Iris pigment epithelial cell (primary cell): ENCODE measurements at places on chromosomes 1 and 21.
A peak's percentile ranks its signal among the peaks of the same experiment; 100 is the strongest.

GRCh38 chr1:151399324-151400171 lies at the start of gene PSMB4:
Gene PSMB4 (plus strand): TSS chr1:151399573. CDS start chr1:151399588, 15 bp downstream.
- peak; percentile 96 for DNase-seq

DNA sequence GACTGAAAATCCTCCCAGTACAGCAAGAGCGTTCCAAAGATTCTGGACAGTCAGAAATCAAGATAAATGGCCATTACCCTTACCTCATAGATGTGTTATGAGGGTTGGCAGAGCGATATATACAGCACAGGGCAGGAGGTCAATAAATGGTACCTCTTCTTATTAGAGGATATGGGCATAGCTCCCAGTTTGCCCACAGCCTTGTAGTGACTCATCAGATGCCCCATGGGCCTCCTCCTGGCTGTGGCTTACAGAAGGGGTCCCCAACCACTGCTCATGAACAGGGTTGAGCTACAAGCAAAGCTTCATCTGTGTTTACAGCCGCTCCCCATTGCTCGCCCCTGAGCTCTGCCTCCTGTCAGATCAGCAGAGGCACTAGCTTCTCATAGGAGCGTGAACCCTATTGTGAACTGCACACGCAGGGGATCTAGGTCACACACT lies 7.3 kb upstream of the IFNGR2 start:
- no peak for DNase-seq

DNA sequence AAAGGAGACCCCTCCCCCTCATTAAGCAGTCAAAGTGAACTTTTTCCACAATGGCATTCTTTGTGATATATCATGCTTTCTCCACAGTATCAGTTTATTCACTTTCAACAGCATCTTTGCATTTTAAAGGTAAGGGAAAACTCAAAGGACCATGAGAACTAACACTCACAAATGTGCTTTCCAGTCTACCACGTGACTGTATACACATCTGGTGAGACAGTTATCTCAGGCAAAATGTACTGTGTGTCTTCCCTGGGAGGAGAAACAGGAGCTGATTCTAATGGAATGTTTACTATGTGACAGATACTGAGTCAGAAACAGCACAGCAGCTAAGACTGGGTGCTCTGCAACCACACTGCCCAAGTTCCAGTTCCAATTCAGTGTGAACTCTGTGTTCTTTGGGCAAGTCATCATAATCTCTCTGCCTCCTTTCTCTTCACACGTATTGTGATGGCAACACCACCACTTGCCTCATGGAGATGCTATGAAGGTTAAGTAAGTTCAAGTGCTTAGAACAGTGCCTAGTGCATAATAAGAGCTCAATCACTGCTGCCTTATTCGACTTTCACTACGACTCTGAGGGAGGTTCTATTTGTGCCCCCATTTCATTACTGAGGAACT lies 79.0 kb downstream of the SLC45A1 start:
- peak; percentile 100 for DNase-seq

- DNase-seq, result no peak
Measured at GRCh38 chr1:54436826-54437225, 30.6 kb upstream of the SSBP3 start.

DNA sequence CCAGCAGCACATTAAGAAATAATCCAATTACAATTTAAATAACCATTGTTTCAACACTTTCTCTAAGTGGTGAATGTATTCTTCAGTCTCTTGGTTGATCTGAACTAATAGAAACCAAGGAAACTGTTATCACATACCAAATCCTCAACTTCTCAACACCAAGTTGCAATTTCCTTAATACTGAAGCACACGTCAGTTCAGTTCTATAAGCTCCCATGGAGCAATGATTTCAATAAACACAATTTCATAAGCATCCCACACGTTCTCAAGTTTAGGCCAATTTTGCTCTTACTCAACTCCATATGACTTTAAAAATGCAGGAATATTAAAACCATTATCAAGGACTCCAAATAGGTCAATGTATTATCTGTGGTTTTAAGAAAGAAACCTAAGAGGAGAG lies 5.8 kb upstream of the ERG start:
- DNase-seq, result peak; percentile 37

DNA sequence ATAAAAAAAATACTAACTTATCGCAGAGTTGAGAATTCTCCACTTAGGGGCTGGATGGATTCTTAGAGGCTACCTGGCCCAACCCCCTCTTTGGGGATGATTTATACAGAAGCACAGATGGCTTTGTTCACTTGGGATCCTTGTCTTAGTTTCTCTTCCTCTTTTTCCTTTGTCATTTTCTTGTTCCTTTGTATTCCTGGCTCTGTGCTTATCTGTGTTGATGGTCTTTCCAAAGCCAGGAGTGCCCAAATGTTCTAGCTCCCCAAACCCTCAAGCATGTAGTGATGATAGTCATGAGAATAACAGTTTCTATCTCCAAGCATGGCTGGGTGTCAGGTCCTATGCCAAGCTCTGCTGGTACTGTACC lies 27.4 kb downstream of the EPHB2 start:
- no peak for DNase-seq

- DNase-seq, result peak; percentile 62
Measured at GRCh38 chr1:98733782-98734112, 72.2 kb downstream of the SNX7 start.

- DNase-seq, result peak; percentile 63
Measured at GRCh38 chr21:29647353-29647781, 292.4 kb downstream of the GRIK1 start.
